Activated T-helper 1 cell treated with anti-CD3 and anti-CD28 coated beads, Interleukin-12 subunit alpha, Interleukin-12 subunit beta, Interleukin-2, Interleukin-4 antibody, amounts not matched to agents 30 ng/mL and 10 ng/mL and 1 ng/mL, durations not matched to agents 14 hours and 24 hours and 36 hours (primary cell): ENCODE measurements at places on chromosomes 11 and 22. TPM values are rescaled to one million over a fixed set of nuclear protein-coding genes. Genes with fewer than 3 reads are reported as not detected.

DNA sequence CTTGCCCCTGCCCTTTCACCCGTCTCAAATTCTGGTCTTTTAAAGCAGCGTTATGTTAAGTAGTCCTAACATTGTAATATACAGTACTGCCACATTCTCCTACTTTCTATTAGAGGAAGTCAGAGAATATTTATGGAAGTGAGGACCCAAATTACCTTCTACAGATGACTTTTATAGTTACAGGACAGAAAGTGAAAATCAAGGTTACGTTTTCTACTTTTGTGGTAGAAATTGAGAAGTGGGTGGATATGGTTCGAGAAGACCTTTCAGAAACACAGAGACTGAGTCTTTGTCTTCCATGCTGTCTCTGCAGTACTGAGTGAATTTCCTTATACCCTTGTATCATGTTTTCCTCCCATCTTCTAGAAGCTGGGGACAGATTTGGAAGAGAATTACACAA lies 17.1 kb downstream of the SC5D start:
- no peaks in the 10 kb centered on the region for H3K27me3 ChIP-seq
- H3K4me3 ChIP-seq: no peak overlapping the region
- no peak for DNase-seq
- H3K27ac ChIP-seq: no peak overlapping the region

DNA sequence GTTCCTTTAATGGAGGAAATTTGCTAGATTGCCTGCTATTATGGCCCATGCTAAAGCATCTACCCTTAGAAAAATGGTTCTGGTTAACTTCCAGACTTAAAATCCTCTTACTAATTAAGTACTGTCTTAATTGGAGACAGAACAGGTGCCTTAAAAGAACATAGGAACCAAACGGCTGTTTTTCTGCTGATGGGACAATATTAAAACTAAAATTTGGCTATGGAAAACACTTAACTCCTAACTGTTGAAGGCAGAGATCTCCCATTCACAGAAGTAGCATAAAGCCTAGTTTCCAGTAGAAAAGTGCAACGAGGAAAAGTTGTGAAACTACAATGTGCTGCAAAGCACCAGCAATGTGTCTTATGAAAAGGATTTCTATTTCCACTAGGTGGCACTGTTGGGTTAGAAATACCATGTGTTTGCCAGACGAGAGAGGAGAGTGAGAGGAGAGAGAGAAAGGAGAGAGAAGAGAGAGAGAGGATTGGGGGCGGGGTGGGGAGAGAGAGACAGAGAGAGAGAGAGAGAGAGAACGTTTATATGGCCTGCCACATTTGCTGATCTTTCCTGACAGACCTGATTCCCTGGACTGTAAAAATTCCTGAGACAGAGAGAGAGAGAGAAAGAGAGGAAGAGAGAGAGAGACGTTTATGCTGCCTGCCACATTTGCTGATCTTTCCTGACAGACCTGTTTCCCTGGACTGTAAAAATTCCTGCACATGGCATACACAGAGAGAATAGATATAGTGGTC lies 51.5 kb downstream of the FAM181B start:
- H3K4me1 ChIP-seq: no peaks in the 10 kb centered on the region
- H3K4me3 ChIP-seq: no peak overlapping the region
- no peaks in the 10 kb centered on the region for H3K36me3 ChIP-seq
- H3K27me3 ChIP-seq: peaks cover 4% of the 10 kb centered on the region
- H3K27ac ChIP-seq: no peak overlapping the region

GRCh38 chr11:133929401-133930052 lies 27.2 kb downstream of the IGSF9B start:
- peak overlapping the region; percentile 47 for H3K4me3 ChIP-seq
- H3K27me3 ChIP-seq: no peaks in the 10 kb centered on the region
- H3K4me1 ChIP-seq: peaks cover 38% of the 10 kb centered on the region
- peaks cover 37% of the 10 kb centered on the region for H3K36me3 ChIP-seq
- peak overlapping the region; percentile 80 for H3K27ac ChIP-seq

DNA sequence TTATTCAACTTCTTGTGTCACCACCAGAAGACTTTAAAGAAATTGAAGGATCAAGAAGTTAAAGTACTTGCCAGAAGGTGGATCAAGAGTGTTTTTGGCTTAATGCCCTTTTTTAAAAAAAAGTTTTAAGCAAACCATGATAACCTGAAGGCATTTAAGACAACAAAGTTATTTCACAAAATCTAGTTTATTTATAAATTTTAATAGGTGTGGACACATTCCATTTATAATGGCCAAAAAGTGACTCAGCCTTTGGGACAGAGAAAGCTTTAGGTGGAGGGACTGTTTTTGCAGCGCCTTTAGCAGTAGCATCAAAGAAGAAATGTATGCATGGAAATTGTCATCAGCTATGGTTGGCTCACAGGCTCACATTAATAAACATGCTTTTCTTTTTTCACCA lies 17.9 kb downstream of the TCP11L1 start:
- peaks cover 19% of the 10 kb centered on the region for H3K4me1 ChIP-seq
- H3K27ac ChIP-seq: no peak overlapping the region
- H3K36me3 ChIP-seq: peaks cover 35% of the 10 kb centered on the region
- H3K27me3 ChIP-seq: no peaks in the 10 kb centered on the region

DNA sequence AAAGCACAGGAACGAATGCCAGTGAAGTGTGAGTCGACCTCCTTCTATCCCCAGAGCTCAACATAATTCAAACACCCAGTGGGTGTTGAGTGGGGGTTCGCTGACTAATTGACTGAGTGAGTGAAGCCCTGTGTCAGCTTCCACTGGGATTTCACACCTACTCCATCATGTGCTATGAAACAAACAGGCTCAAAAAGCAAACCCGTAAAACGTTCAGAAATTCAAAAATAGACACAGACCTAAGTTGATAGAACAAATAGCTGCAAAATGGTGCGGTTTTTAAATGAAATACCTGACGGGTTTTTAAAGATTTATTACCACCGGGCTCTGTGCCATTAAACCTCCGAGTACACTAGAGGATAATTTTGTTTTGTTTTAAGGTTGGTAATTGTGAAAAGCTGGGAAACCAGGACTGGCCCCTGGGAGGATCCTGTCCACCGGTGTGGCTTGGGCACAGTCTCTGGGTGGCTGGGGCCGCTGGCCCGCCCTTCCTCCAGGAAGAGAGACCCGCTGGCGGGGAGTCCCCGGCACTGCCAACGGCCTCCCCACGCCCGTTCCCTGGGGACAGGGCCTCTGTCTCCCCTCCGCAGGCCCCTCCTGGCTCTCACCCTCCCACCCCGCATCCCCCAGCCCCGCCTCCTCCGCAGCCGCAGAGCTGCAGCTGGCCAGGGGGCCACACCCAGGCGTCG lies 13.6 kb downstream of the KCNJ5 start:
- no peak overlapping the region for H3K27ac ChIP-seq
- H3K4me1 ChIP-seq: peaks cover 14% of the 10 kb centered on the region
- H3K36me3 ChIP-seq: no peaks in the 10 kb centered on the region
- peaks cover 64% of the 10 kb centered on the region for H3K27me3 ChIP-seq
- no peak for DNase-seq

The APOL4 gene
- 0.18 TPM in 1 of 2 replicates, not detected in the other for total RNA-seq

The SLCO2B1 gene
- total RNA-seq: not detected in 2 replicates
